ENCODE measurements at places on chromosomes 6 and 20.

DNA sequence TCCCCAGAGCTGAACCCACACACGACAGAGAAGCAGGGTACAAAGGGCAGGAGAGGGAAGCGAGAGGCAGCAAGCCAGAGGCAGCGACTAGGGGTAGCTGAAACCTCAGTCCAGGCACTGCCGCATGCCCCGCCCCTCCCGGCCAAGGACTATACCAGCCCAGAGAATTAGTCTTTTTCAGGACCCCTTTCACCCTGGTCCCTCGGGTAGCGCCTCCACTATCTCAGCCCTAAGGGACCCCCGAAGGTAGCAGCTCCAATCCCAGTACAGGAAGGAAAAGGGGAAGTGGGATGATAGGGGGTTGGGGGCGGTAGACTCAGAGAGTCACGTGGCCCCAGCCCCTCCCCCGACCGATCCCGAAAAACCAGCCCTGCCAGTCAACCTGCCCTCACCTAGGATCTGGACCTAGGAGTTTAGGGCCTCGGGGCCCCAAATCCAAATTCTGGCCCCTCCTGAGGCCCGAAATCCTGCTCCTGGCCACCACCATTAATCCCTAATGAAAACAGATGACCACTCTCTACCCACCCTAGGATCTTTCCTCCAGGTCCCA lies 1.3 kb downstream of the RGL2 start:
- DNase-seq: no peak

GRCh38 chr20:50353289-50353961 lies 156.8 kb upstream of the PTPN1 start:
- no peak for DNase-seq

- no peak for DNase-seq
Observed at GRCh38 chr20:45416917-45417316, 976 bp downstream of the PIGT start.

GRCh38 chr6:31190488-31190887 lies 20.0 kb upstream of the POU5F1 start:
- no peak for DNase-seq

GRCh38 chr20:48139262-48140041 lies 354.2 kb upstream of the SULF2 start:
- no peak for DNase-seq

GRCh38 chr6:82890240-82890639 lies 175.4 kb downstream of the UBE3D start:
- DNase-seq: no peak

DNA sequence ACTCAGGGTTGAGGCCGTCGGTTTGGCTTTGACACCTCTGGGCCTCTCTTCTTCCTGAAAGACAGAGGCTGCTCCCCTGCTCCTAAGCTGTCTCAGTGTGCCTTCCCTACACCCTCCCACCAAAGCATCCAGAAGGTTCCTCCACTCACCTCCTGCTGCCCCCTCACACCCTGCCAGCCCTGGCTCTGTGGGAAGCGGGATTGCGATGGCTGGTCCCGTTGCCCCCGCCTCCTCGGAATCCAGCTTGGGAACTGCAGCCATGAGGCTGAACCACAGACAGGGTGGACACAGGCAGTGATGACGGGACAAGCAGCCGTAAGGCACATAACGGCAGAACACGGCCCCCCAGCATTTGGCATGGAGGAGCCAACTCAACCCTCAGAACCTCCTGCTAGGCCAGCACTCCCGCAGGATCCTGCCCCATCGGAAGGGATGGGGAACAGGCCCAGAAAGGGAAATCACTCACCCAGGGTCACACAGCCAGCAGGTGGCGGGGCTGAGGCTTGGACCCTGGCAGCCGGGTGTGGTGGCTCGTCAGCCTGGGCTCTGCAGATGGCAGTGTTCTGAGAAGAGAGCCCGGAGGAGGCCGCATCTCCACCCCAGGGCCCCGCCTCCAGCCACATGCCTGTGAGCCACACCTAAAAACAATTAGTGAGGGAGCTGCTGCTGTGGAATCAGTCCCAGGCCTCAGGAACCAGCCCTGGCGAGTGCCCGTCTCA lies 139.6 kb downstream of the PHACTR3 start:
- DNase-seq: no peak

GRCh38 chr6:113668641-113669408 lies 188.3 kb upstream of the MARCKS start:
- DNase-seq: no peak

- no peak for DNase-seq
Observed at GRCh38 chr20:53128004-53128403, 155.8 kb downstream of the TSHZ2 start.

DNA sequence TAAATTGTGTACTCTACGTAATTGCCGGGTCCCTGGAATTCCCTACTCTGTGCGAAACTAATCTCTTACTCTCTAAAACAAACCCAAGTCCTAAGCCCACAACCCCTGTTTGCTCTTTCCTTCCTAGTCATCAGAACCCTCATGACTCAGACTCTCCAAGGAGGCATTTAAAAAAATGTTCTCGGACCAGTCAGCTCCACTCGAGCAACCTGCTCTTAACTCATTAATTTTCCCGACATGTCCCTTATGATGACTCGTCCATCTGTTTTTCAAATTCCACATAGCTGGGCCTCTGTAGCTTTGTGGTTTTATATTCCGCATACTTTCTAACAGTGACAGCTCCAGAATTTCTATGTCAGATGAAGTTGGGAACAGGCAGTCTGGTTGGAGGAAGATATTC lies 2.6 kb upstream of the MUC22 start:
- no peak for DNase-seq

DNA sequence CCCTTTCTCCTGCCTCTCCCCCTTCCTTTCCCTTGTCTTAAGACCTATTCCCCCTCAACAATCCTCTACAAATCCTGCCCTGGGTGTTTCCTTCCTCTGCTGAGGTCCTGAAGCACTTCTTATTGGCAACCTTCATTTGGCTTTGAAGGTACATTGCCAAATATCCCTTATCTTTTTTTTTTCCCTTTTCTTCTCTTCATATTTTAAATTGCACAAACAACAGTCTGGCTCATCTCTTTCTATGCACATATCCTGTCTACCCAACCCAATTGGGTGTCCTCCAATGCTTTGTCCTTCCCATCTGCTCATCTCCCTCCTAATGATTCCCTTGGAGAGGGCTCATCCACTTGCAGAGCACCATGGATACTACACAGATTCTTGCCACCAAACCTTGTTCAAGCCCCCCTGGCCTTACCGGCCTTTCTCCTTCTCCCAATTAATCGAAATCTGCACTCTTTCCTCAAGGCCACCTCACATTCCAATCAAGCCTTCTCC lies 537.9 kb upstream of the JARID2 start:
- no peak for DNase-seq

- peak; percentile 68 for DNase-seq
Observed at GRCh38 chr20:48789185-48789668, 38.6 kb downstream of the PREX1 start.

- DNase-seq: no peak
Observed at GRCh38 chr20:36210436-36211021, 25.7 kb upstream of the AAR2 start.

- peak; percentile 61 for DNase-seq
Observed at GRCh38 chr20:58481481-58482021, 33.6 kb downstream of the APCDD1L start.

GRCh38 chr6:31246051-31246521 lies 25.8 kb downstream of the HLA-C start:
- no peak for DNase-seq

- no peak for DNase-seq
Observed at GRCh38 chr20:20393207-20394120, 25.6 kb downstream of the INSM1 start.

DNA sequence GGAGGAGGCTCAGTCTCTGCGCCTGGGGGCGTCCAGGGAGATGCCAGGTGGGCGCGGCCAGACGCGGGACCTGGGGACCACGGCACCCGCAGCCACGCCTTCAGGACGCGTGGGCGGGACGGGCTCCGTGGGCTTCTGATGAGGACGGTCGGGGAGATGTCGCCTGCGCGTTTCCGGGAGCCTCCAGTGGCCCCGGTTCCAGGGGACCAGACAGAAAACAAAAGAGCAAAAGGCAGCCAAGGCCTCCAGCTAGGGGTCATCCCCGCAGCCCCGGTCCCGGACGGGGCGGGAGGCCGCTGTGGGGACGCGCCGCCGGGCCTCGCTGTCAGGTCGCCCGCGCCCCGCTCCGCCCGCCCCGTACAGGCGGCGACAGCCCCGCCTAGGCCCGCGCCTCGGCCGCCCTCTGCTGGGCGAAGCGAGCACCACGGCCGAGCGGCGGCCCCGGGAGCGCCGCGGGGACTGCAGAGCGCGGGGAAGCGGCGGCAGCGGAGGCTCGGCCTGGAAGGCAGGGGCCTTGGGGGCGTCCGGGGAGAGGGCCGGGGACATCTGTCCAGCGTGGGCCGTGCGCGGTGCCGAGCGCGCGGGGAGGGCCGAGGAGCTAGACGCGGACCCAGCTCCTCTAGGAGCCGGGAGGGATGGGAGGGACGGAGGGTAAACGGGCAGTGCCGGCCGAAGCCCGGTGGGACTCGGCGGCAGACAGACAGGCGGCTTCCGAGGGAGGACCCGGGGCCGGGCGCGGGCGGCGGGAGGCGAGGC lies 48.7 kb downstream of the TMEM242 start:
- peak; percentile 90 for DNase-seq

- no peak for DNase-seq
Observed at GRCh38 chr6:106112433-106112832, 26.3 kb downstream of the PRDM1 start.

- no peak for DNase-seq
Observed at GRCh38 chr20:3595541-3595940, 67.7 kb downstream of the GFRA4 start.

DNA sequence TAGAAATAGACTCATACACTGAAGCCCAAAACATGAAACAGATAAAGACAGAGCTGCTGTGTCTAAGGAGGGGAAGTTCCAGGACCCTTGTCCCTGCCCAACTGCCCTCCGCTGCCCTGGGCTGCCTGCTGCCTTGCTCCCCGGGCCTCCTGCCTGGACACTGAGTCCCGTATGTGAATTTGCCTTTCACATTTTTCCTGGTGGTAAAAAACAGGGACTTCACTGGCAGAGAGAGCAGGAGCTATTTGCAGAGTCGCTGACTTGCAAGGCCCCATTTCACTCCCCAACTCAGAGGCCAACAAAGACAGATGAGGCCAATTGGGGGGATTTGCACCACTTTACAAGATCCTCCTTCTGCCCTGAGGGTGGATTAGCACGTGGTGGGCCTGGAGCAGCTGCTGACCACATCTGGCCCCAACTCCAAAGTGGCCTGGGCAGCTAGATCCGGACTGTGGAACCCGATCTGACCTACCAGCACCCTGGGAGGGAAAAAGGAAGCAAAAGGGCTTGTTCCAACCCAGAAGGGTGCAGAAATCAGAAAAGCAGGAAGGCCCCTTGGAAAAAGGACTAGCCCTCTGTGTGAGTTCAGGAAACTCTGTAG lies 61.4 kb downstream of the NOL4L start:
- no peak for DNase-seq

DNA sequence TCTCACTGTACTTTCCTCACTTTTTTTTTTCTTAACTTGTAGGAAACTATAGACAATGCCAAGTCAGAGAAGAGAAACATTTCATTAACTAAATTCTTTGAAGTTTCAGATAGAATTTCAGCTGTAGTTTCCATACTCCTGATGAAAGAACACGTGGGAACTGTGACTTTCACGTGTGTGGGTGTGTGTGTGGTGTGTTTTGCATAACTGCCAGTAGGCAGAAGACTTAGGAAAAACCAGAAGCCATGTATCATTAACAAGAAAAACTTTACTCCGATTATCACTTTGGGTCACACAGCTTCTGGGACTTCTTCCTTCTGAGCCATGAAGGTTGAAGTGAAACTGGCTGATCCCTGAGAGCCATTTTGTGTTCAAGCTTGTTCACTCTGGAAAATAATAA lies 483.3 kb downstream of the TFAP2B start:
- no peak for DNase-seq

- DNase-seq: no peak
Observed at GRCh38 chr20:41049451-41049850, 20.8 kb downstream of the TOP1 start.

- no peak for DNase-seq
Observed at GRCh38 chr6:121285041-121285440, 49.2 kb downstream of the TBC1D32 start.

GRCh38 chr20:54385746-54386145 lies 89.6 kb upstream of the DOK5 start:
- no peak for DNase-seq

GRCh38 chr6:81451787-81452186 lies 300.7 kb downstream of the TENT5A start:
- no peak for DNase-seq

GRCh38 chr6:161745594-161746141 lies 471.8 kb upstream of the AGPAT4 start:
- no peak for DNase-seq

DNA sequence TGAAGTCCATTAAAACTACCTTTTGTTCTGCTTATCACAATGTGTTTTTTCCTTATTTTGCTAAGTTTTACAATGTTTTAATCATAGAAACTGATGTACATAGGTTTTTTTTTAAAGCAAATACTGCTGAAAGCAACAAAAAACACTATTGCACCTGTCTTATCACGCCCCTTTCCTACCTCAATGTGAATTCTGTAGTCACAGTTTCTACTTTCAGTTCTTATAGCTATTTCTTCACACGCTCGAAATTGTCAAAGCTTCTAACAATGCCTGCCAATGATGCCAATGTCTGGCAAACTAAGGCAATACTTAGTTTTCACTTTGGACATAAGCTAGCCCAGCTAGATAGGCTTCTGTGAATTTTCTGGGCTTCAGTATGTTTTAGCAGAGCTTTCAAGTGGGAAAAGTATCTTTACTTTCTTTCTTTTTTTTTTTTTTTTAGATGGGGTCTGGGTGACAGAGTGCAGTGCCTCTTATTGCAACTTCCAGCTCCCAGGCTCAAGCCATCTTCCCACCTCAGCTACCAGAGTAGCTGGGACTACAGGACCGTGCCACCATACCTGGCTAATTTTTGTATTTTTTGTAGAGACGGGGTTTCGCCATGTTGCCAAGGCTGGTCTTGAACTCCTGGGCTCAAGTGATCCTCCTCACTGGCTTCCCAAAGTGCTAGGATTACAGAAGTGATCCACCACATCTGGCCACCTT lies 85.5 kb upstream of the HTR1B start:
- no peak for DNase-seq

GRCh38 chr6:113763876-113764275 lies 93.3 kb upstream of the MARCKS start:
- peak; percentile 12 for DNase-seq

GRCh38 chr20:34689486-34689885 lies 12.6 kb upstream of the PIGU start:
- DNase-seq: no peak

GRCh38 chr6:89144354-89144906 lies 1.4 kb upstream of the PM20D2 start:
- peak; percentile 25 for DNase-seq

- DNase-seq: no peak
Observed at GRCh38 chr6:52330470-52330869, 31.5 kb upstream of the PAQR8 start.

DNA sequence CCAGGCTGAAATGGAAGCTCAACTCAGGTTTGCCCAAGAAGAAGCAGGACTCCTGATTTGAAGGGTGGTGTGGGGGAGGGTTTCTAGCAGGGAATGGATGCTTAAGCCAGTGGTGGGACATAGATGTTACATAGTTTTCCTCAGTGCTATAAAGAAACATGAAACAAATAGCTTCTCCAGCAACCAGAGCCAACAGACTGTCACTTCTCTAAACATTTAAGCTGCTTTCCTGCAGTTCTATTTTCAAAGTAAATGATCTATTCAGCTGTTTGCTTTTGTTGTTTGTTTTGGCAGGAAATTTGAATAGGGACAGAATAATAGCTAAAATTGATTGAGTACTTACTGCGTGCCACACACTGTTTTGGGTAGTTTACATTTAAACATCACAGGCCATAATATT lies 169.0 kb downstream of the UST start:
- DNase-seq: no peak

GRCh38 chr6:167796192-167796981 lies 30.3 kb upstream of the AFDN start:
- DNase-seq: no peak

- no peak for DNase-seq
Observed at GRCh38 chr6:18561037-18561750, 174.0 kb downstream of the RNF144B start.
